Spinal cord (tissue), 10 donors: ENCODE measurements at places on chromosomes 4 and X. TPM values are rescaled to one million over a fixed set of nuclear protein-coding genes. Genes with fewer than 3 reads are reported as not detected.

DNA sequence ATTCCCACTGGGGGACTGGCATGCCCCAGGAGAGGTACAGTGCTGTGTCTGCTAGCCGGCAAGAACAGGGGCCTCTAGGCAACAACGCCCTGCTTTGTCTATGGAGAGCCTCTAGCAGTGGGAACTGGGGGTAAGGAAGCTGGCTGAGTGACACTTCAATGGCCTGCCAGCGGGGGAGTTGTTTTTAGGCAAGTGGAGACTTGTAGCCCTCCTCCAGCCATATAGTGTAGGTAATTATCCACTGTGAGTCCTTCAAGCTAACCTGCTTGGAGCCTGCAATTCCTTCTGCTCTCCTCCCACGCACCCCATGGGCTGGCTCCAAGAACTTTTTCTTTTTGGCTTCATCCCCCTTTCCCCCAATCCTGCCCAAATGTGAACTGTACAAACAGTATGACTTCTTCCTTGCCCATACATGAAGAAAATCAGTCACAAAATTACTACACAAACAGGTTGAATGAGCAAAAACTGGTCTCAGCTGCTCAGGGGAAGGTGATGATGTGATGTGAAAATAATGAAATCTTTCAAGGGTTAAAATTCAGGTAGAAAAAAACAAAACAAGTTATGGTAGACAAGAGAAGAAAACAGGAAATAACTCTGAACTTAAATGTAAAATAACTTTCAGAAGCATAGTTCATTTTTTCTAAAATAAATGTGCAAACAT is 33.1 kb downstream of the LEF1 start:
- no peak overlapping the region for H3K27ac ChIP-seq
- H3K36me3 ChIP-seq: no peaks in the 10 kb centered on the region
- H3K4me1 ChIP-seq: peaks cover 4% of the 10 kb centered on the region
- H3K27me3 ChIP-seq: no peaks in the 10 kb centered on the region
- DNase-seq: no peak

Gene CXCL6
- 0.79 TPM for total RNA-seq

DNA sequence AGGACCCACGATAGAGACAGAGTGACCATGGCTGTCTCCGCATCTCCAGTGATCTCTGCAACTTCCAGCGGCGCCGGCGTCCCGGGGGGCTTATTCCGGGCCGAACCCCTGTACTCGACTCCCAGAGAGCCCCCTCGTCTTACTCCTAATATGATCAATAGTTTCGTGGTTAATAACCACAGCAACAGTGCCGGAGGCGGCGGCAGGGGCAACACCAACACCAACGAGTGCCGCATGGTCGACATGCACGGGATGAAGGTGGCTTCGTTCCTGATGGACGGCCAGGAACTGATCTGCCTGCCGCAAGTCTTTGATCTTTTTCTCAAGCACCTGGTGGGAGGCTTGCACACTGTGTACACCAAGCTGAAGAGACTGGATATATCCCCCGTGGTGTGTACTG is 343 bp downstream of the DACH2 start:
- H3K4me3 ChIP-seq: peak overlapping the region; percentile 55
- H3K27me3 ChIP-seq: peaks cover 26% of the 10 kb centered on the region
- DNase-seq: no peak
- H3K4me1 ChIP-seq: peaks cover 6% of the 10 kb centered on the region
- no peaks in the 10 kb centered on the region for H3K36me3 ChIP-seq

Gene SUPT20HL1
- total RNA-seq: not detected

DNA sequence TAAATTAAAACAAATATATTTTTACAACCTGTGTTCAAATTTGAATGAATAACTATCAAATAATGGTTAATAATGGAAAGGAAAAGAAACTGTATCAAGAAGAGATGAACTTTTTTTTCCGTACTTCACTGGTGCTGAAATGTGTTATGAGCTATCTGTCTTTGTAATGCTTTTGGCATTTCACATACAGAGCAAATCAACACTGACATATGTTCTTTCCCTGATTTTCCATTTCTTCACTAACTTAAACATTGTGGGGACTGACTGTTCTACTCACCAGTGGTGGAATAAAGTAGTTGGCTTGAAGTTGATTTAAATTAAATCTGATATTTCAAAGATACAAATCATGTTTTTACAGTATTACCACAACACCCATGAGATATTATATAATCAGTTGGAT is 304.0 kb upstream of the BMP3 start:
- no peaks in the 10 kb centered on the region for H3K27me3 ChIP-seq
- no peaks in the 10 kb centered on the region for H3K36me3 ChIP-seq
- no peak overlapping the region for H3K27ac ChIP-seq
- H3K4me1 ChIP-seq: no peaks in the 10 kb centered on the region

Gene PNMA6A
- 16.3 TPM for total RNA-seq

Gene CENPVL1
- 0.83 TPM for total RNA-seq

GRCh38 chrX:9249051-9249846 is 215.3 kb upstream of the FAM9B start:
- H3K4me3 ChIP-seq: no peak overlapping the region
- H3K36me3 ChIP-seq: no peaks in the 10 kb centered on the region
- H3K27me3 ChIP-seq: no peaks in the 10 kb centered on the region
- H3K4me1 ChIP-seq: no peaks in the 10 kb centered on the region
- no peak overlapping the region for H3K27ac ChIP-seq
